ENCODE measurements at places on chromosomes 4 and X. TPM values are rescaled to one million over a fixed set of nuclear protein-coding genes. Genes with fewer than 3 reads are reported as not detected.
A peak's percentile ranks its signal among the peaks of the same experiment; 100 is the strongest.

DNA sequence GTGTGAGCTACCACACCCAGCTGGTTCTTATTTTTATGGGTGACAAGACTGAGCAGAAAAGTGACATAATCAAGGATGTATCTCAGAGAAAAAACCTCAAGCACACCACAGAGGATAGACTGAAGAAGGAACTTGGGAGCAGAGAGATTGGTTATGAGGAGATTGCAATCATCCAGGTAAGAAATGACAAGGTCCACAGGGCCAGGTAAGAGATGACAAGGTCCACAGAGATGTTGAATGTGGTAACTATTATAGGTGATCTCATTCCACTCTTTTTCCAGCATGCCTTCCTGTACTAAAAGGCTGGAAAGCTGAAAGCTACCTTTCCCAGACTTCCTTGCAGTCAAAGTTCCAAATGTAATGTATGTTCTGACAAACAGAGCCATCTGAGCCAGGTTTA, 15.9 kb upstream of the RBM47 start:
- no peaks in the 10 kb centered on the region for H3K4me1 ChIP-seq
- no peak for DNase-seq
- no peaks in the 10 kb centered on the region for H3K36me3 ChIP-seq

- peaks cover 4% of the 10 kb centered on the region for H3K27me3 ChIP-seq
- H3K27ac ChIP-seq, result peak overlapping the region; percentile 79
- no peaks in the 10 kb centered on the region for H3K36me3 ChIP-seq
- peak overlapping the region; percentile 66 for H3K4me3 ChIP-seq
- H3K4me1 ChIP-seq, result no peaks in the 10 kb centered on the region
Observed at GRCh38 chr4:95549246-95550114, 707 bp upstream of the UNC5C start.

- H3K27me3 ChIP-seq, result peaks cover 28% of the 10 kb centered on the region
- no peak overlapping the region for H3K4me3 ChIP-seq
- no peak overlapping the region for H3K27ac ChIP-seq
- no peaks in the 10 kb centered on the region for H3K36me3 ChIP-seq
- no peaks in the 10 kb centered on the region for H3K4me1 ChIP-seq
Observed at GRCh38 chr4:47720787-47721186, 117.1 kb downstream of the CORIN start.

DNA sequence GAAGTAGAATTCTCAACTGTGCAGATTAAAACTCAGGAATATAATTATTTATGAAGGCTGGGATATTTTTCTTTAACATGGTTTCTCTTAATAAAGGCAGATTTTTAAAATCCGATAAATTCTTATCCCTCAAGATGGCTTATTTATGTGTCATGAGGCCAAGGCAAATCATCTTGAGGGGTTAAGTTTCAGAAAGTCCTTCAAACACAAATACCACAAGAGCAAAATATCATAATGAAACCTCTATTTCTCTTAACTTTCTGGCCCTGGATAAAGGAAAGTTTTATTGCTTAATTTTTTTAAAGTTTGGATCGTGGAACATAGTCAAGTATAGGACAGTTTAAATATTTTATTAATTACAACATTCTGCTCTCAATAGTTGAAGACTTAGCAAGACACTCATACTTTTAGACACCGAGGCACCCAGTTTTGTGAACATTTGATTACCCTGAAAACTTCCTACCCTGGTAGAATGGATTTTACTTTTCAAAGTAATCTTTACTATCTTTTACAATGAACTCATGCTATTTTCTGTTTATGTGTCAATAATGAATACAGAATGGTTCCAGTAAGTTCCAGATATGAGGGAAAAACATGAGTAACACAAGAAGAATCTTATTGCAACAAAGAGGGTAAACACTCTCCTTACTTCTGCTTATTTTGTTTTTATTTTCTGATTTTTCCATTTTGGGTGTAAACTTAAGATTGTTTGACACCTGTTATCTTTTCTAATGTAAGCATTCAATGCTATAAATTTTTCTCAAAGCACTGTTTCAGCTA, 200.7 kb upstream of the IL15 start:
- H3K27me3 ChIP-seq, result no peaks in the 10 kb centered on the region
- H3K36me3 ChIP-seq, result no peaks in the 10 kb centered on the region
- no peak overlapping the region for H3K4me3 ChIP-seq
- DNase-seq, result no peak

DNA sequence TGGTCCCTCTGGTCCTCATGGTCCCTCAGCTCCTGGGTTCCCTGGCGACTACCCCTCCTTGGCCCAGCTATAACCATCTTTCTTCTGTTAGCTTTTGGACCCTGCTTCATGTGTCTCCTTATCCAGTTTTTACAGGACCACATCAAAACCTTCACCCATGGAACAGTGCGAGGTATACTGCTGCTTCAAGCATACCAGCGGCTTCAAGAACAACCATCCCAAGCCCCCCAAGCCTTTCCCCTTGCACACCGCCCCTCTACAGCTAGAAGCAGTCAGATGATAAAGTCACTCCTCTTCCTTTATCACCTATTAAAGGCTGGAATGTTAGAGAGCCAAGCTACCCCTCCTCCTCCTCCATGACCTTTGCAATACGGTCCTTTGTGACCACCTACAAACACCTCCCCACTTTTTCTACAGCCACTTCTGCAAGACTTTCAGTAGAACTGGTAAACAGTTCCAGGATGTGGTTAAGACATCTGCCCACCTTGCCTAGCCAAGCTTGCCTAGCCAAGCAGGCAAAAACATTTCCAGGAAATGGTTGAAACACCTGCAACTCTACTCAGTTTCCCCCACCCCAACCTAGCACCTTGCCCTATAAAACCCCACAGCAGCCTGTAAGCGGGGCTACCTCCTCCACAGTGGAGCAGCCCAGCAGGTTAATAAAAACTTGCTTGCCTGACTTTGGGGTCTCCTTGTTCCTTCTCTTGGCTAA, 125.7 kb downstream of the ZC4H2 start:
- no peak overlapping the region for H3K27ac ChIP-seq
- H3K4me3 ChIP-seq, result no peak overlapping the region
- DNase-seq, result no peak
- H3K36me3 ChIP-seq, result no peaks in the 10 kb centered on the region
- no peaks in the 10 kb centered on the region for H3K4me1 ChIP-seq

DNA sequence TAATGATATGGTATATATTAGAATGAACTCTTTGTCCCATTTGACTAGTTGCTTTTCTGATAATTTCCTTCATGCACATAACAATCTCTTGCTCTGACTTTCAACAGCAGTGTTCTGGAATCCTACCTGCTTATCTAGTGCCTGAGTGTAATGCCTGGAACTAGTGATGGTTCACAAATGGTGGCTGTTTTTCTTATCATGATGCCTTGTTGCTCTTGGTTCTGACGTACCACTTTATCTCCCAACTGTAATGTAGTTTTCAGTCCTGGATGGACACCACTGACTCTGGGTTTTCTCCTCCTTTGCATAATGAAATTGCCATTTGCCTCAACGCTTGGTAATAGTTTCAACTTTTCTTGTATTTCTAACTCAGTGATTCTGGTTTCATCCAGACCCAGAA, 25.5 kb upstream of the LUZP4 start:
- DNase-seq, result no peak
- no peak overlapping the region for H3K4me3 ChIP-seq
- H3K27ac ChIP-seq, result no peak overlapping the region

DNA sequence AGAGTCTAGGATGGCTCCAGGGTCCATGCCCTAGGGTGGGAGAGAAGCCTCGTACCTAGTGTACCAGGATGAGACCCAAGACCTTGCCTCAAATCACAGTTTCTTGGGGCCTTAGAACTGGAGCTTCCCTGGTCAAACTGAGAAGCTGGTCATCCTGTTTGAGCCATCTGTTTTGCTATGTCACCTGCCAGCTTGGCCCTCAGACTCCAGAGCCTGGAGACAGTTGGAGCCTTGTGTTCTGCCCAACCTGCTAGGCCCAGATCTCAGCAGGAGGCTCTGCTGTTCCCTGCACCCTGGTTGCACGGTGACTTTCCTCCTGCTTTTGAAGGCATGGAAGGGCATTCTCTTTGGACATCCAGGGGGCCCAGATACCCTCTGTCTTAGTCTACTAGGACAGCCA, 206.3 kb upstream of the ATP6AP2 start:
- H3K27me3 ChIP-seq, result no peaks in the 10 kb centered on the region
- no peaks in the 10 kb centered on the region for H3K4me1 ChIP-seq

GRCh38 chr4:123528501-123529277, 132.1 kb downstream of the SPRY1 start:
- no peaks in the 10 kb centered on the region for H3K4me1 ChIP-seq
- H3K36me3 ChIP-seq, result no peaks in the 10 kb centered on the region
- H3K4me3 ChIP-seq, result no peak overlapping the region
- no peaks in the 10 kb centered on the region for H3K27me3 ChIP-seq
- no peak for DNase-seq

- H3K4me1 ChIP-seq, result no peaks in the 10 kb centered on the region
- H3K27ac ChIP-seq, result no peak overlapping the region
- peaks cover 6% of the 10 kb centered on the region for H3K36me3 ChIP-seq
Observed at GRCh38 chr4:163866728-163867315, 372.3 kb downstream of the TMA16 start.

GRCh38 chr4:123945301-123945700, 548.7 kb downstream of the SPRY1 start:
- H3K4me1 ChIP-seq, result no peaks in the 10 kb centered on the region
- H3K36me3 ChIP-seq, result no peaks in the 10 kb centered on the region
- DNase-seq, result no peak
- no peaks in the 10 kb centered on the region for H3K27me3 ChIP-seq
- H3K4me3 ChIP-seq, result no peak overlapping the region
- H3K27ac ChIP-seq, result no peak overlapping the region

GRCh38 chr4:15513545-15513944, 43.9 kb downstream of the CC2D2A start:
- DNase-seq, result no peak
- H3K4me1 ChIP-seq, result no peaks in the 10 kb centered on the region
- H3K27me3 ChIP-seq, result no peaks in the 10 kb centered on the region
- H3K27ac ChIP-seq, result no peak overlapping the region
- H3K36me3 ChIP-seq, result peaks cover 4% of the 10 kb centered on the region
- no peak overlapping the region for H3K4me3 ChIP-seq

DNA sequence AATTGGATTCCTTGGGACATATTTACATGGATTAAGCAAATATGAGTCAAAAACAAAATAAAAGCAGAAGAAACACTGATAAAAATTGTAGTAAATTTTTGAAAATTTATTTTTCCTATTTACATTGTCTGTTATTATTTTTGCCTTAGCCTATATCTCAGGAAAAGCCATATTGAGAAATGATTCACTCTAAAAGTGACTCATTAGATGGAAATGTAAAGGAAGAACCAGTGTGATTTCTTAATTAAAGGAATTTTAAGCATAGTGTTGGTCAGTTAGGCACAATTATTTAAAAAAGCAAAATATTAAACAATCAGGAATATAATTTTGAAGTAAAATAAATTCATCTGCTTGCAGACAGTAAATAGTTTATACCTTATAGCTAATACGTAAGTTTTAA, 167.4 kb upstream of the NAP1L5 start:
- no peak for DNase-seq
- H3K4me3 ChIP-seq, result no peak overlapping the region
- H3K27ac ChIP-seq, result no peak overlapping the region
- H3K36me3 ChIP-seq, result no peaks in the 10 kb centered on the region
- H3K4me1 ChIP-seq, result no peaks in the 10 kb centered on the region

- H3K4me3 ChIP-seq, result no peak overlapping the region
- H3K4me1 ChIP-seq, result no peaks in the 10 kb centered on the region
- H3K27me3 ChIP-seq, result peaks cover 59% of the 10 kb centered on the region
- H3K27ac ChIP-seq, result no peak overlapping the region
- no peak for DNase-seq
Observed at GRCh38 chrX:119155416-119156035, 27.9 kb upstream of the KIAA1210 start.

GRCh38 chr4:17702641-17703040, 78.8 kb downstream of the FAM184B start:
- H3K4me1 ChIP-seq, result no peaks in the 10 kb centered on the region
- H3K27me3 ChIP-seq, result no peaks in the 10 kb centered on the region
- H3K4me3 ChIP-seq, result no peak overlapping the region
- no peaks in the 10 kb centered on the region for H3K36me3 ChIP-seq
- no peak overlapping the region for H3K27ac ChIP-seq

TSPAN7 gene
- total RNA-seq, result 26.9 TPM

FAM184B gene
- not detected for total RNA-seq

Data from breast epithelium (tissue), 4 donors.